ENCODE measurements at places on chromosomes 13 and 19.

GRCh38 chr13:85529218-85529594 is 270.0 kb downstream of the SLITRK6 start:
- no peak for DNase-seq

DNA sequence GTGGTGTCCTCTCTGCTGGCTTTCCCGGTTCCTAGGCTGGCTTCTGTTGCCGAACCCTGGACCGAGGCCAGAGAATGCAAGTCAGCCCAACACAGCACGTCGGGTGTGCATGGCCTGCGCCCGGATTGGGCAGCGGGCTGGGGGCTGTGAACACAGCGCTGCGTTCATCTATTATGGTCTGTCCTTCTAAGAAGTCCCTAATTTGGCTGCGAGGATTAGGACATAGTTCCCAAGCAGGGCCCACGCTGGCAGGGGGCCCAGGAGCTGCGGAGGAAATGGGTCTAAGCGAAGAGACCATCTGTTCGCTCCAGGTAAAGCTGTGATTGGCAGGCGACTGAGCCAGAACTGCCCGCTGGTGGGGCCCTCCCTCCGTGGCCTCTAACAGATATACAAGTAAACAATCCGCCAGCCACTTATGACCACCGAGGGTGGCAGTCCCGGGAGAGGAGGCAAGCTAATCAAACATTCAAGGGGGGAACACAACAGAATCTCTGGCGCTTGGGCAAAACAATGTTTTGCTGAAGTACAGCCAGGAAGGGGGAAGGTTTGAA is 6.0 kb downstream of the SYCE2 start:
- DNase-seq, result peak; percentile 92

- no peak for DNase-seq
These were observed 903.1 kb downstream of the SLITRK6 start for GRCh38 chr13:84896128-84896527.

GRCh38 chr19:377801-378581 is 31.0 kb downstream of the C2CD4C start:
- DNase-seq, result no peak

GRCh38 chr13:22055259-22055658 is 384.4 kb downstream of the FGF9 start:
- DNase-seq, result peak; percentile 50

GRCh38 chr19:4319067-4319718 is 14.8 kb downstream of the FSD1 start:
- no peak for DNase-seq

DNA sequence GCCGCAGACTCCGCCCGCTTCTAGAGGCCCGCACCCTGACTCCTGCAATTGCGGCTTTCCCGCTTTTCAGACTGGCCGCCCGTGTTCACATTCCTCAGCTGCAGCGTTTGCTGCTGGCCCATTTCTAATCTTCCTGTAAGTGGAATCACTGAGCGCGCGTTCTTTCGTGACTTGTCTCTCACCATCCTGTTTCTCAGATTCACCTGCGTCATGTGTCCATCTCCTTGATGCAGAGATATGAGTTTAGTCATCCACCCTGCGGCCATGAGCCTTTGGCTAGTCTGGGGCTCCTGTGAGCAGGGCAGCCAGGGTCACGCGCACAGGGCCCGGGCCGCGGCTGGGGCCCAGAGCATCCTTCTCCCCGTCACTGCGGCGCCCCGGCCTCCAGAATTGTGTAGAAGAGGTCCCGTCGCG is 110.0 kb downstream of the CRYL1 start:
- no peak for DNase-seq

GRCh38 chr19:39558624-39559117 is 18.7 kb upstream of the EID2 start:
- DNase-seq, result peak; percentile 79
